LHCN-M2 (cell line): ENCODE measurements at places on chromosomes 2 and 18. TPM values are rescaled to one million over a fixed set of nuclear protein-coding genes. Genes with fewer than 3 reads are reported as not detected.

DNA sequence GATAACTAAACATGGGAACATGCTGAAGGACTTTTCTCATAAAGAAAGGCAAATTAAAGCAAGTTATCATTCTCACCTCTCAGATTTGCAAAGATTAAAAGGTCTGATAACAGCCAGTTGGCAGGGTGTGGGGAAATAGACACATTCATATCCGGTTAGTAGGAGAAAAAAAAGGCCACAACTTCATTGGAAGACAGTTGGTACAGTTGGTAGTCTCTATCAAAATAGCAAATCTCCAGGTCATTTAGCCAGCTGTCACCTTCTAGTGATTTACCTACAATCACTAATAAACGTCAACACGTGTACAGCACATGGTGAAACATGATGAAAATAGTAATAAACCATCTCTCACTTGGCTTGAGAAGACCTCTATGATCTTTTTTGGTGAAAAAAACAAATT lies 16.6 kb downstream of the INPP5D start:
- peak; percentile 24 for DNase-seq

DNA sequence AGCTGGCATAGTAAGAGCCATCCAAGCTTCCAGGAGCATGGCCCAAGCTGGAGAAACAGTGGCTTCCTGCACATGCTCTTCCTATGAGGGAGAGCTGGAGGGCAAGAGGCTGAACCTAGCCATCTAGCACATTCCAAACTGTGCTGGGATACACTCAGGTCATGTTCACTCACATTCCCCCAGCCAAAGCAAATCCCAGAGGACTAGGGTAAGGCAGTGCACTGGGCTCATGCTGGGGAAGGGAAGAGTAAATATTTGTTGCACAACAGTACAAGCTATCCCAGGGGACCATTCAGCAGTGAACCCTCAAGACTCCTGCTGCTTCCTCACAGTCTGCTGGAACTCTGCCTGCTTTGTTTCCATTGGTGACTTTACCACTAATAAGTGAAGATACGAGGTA lies 20.7 kb upstream of the GYPC start:
- peak; percentile 56 for DNase-seq

- DNase-seq: no peak
These were observed 19.9 kb upstream of the SERPINB13 start for GRCh38 chr18:63567276-63567675.

DNA sequence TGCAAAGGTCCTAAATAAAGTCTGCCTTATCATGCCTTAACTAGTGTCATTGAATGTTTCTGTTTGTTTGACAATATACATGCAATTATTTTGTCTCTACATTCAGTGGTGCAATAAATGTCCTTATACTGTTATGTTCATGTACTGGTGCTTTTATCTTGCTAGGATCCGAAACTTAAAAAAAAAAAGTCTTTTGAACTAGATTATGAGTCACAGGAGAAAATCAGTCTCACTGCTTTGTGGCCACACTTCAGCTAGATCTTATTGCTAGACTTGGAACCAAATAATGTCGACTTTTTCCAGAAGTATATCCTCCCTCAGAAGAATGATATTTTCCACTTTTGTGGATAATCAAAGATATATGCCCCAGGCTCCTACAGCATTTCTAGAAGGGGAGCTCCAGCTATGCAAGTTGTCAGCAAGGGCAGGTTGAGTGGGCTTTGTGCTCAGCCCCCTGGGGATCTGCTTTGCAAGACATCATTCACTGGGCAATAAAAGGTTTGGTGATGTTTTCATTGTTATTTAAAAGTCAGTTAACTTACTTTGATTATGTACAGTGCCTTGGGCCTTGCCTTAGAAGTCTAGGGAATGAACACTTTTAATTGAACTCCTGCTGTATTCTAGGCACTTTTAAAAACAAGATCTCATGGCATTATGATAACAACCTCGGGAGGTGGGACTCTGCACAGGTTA lies 157.1 kb upstream of the LRRTM1 start:
- DNase-seq: peak; percentile 6

- no peak for DNase-seq
These were observed 514.9 kb downstream of the SUCLG1 start for GRCh38 chr2:83944191-83944590.

GRCh38 chr2:36696533-36696932 lies at the start of gene VIT:
VIT (plus strand) TSS chr2:36696707; CDS start chr2:36716371, 19,664 bp downstream.
- peak; percentile 60 for DNase-seq

DNA sequence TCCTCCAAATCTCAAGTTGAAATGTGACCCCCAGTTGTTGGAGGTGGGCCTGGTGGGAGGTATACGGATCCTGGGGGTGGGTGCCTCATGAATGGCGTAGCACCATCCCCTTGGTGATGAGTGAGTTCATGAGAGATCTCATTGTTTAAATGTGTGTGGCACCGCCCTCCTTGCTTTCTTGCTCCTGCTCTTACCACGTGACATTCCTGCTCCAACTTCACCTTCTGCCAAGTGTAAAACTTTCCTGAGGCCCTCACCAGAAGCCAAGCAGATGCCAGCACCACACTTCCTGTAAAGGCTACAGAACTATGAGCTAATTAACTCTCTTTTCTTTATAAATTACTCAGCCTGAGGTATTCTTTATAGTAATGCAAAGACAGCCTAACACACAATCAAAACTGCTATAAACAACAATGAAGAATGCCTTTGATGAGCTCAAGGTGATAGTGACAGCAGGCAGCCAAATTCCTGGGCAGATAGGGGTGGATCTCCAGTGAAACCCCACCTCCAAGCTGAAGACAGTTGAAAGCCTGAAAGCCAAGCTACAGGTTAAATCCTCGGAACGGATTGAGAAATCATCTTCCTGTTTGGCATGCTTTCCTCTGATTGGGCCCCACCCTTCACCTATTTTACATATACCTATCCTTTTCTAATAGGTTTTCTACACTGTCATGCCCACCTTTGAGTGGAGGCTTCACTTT lies 26.9 kb downstream of the MCEE start:
- no peak for DNase-seq

DNA sequence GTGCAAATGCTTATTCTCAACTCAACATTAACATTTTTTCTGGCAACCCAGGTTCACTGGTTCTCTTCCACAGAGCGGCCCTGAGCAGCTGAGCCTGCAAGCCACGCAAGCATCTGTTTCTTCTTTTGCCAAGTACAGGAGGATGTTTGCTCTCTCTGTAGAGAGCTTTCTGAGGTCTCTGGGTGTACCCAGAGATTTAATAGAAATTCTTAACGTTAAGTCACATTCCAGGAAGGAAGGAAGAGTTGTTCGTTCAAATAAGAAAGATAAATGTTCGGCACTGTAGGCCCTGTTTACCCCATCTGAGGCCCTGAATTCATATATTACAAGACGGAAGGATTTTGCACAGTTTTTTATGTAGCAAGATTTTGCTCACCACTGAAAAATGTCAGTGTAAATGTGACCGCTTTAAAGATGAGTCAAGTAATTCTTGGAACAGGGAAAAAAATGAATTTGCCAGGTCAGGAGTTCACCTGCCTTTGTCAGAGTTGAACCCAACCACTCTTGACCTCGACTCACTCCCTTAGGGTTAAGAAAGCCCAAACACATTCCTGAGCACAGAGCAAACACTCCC lies 30.1 kb downstream of the KCTD18 start:
- DNase-seq: peak; percentile 89

DNA sequence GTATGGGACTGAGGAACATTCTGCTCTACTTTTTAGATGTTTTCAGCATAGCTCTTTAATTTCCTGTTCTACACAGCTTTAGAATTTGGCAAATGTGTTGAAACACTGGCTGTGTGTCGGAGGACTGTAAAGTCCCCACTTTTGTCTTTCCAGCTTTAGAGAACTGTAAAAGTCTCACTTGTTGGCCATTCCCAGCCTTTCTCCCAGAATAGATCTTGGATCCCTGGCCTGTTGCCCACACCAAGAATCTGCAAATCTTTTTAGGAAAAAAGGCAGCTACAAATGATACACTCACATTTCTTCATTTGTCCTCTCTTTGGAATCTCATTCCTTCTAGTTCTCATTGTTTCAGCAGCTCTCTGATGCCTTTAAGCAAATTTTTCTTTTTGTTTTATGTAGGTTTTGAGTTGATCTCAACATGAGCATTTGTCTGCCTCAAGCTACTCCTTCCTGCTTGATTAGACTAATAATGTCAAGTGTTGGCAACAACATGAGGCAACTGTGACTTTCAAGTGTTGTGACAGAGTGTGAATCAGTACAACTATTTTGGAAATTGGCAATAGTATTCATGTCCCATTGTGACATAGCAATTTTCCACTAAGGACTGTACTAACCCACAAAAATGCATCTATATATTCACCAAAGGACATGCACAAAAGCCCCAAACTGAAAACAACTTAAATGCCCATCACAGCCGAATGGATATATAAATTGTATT lies 610.8 kb downstream of the EPHA4 start:
- no peak for DNase-seq

DNA sequence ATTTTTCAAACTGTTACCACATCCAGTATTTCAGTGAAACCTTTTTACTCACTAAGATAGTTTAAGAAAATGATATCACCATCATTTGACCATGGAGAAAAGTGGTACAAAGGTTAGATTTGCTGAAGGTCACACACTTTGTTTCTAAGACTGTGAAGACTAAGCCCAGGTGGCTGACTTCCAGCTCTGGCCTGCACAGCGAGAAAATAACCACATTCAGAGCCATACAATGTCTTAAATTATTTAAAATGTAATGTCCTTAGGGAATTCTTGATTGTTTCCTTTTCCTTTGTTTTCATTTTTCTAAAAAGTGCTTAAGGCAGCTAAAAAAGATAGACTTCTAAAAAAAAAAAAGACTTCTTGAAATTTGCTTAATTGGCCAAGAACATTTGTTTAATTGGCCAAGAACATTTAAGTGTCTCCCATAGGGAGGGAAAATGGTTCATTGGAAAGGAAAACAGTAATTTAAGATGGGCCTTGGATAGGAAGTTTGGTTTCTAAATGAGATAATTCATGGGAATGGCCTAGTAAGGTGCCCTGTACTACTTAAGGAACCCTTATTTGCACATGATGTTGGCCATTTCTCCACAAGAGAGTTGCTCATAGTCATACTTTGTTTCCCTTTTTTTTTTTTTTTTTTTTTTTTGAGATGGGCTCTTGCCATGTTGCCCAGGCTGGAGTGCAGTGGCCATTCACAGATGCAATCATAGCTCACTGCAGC lies 45.2 kb downstream of the CYP1B1 start:
- DNase-seq: no peak

- no peak for DNase-seq
These were observed 34.9 kb downstream of the CTIF start for GRCh38 chr18:48573632-48574283.

- no peak for DNase-seq
These were observed 280.9 kb upstream of the NT5C1B start for GRCh38 chr2:18870307-18870706.

GRCh38 chr2:188824125-188824524 lies 150.0 kb upstream of the COL3A1 start:
- no peak for DNase-seq

DNA sequence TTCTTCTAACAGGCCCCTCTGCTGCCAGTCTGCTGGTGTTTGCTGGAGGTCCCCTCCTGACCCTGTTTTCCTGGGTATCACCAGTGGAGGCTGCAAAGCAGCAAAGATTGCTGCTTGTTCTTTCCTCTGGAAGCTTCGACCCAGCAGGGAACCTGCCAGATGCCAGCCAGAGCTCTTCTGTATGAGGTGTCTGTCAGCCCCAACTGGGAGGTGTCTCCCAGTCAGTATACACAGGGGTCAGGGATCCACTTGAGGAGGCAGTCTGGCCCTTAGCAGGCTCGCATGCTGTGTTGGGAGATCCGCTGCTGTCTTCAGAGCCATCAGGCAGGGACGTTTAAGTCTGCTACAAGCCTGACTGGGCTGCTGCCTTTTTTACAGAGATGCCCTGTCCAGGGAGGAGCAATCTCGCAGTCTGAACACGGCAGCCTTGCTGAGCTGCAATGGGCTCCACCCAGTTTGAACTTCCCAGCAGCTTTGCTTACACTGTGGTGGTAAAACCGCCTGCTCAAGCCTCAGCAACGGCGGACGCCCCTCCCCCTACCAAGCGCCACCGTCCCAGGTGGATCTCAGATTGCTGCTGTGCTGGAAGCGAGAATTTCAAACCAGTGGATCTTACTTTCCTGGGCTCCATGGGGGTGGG lies 29.9 kb downstream of the CHCHD5 start:
- no peak for DNase-seq

- DNase-seq: no peak
These were observed 683.3 kb upstream of the KLHL29 start for GRCh38 chr2:22701561-22702160.

DNA sequence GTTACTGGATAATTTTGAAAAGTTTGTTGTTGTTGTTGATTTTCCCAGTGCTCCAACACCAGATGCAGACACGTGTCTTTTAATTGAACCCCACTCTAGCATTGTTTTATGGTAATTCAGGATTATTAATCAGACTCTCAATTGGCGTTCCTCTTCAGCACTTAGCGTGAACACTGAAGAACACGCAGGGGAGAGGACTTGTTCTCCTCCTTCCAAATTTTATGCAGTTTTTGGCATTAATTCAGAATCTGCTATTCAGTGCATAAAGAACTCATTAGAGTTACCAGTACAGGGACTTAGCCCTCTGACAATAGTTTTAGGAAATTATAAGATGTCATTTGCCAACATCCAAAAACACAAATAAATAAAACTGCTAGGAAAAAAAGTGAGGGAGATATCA lies 75.5 kb downstream of the SNTG2 start:
- DNase-seq: no peak

- DNase-seq: peak; percentile 76
These were observed at the start of gene ANKRD44 for GRCh38 chr2:197310271-197310985. ANKRD44 (minus strand) TSS chr2:197310780; CDS start chr2:197310604, 176 bp downstream.

DNA sequence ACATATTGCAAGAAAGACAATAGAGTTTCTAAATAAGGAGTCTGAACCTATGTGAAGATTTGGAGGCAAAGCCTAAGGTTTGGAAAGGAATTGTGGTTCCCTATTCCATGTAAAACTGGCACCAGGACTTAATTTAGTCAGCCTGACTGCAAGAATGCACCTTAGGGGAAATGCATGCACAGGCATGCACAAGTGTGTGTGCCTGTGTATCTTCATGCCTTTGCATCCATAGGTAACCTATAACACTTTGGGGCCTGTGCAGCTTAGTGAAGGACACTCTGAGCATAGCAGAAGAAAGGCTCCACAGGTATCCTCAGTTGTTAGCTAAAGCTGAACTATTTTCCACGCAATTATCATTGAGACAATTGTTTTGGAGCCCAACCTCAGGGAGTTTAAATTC lies 73.4 kb downstream of the RPRM start:
- DNase-seq: no peak

GRCh38 chr2:222635295-222635694 lies 20.6 kb downstream of the FARSB start:
- DNase-seq: no peak

GRCh38 chr2:15410884-15411283 lies 150.2 kb downstream of the NBAS start:
- no peak for DNase-seq

GRCh38 chr2:86308356-86308755 lies 29.1 kb downstream of the REEP1 start:
- no peak for DNase-seq

The OTOF gene
- total RNA-seq: 0.06 and 0.83 TPM in 2 replicates

The PLCD4 gene
- total RNA-seq: 6.6 and 9.5 TPM in 2 replicates

The MROH2A gene
- total RNA-seq: not detected in 2 replicates

The SRD5A2 gene
- not detected in 2 replicates for total RNA-seq

The NDC80 gene
- 64.1 and 90.8 TPM in 2 replicates for total RNA-seq

The SIX2 gene
- 55.6 and 65.7 TPM in 2 replicates for total RNA-seq

The ZNF521 gene
- 10.6 and 19.7 TPM in 2 replicates for total RNA-seq

The RPS27A gene
- 812 and 1,153 TPM in 2 replicates for total RNA-seq

The YWHAQ gene
- total RNA-seq: 451 and 455 TPM in 2 replicates

The EML6 gene
- 0.32 and 0.34 TPM in 2 replicates for total RNA-seq

The POMC gene
- not detected in 2 replicates for total RNA-seq
